Ureter (tissue), 1 donor: ENCODE measurements at places on chromosomes 11 and 22.
A peak's percentile ranks its signal among the peaks of the same experiment; 100 is the strongest.

DNA sequence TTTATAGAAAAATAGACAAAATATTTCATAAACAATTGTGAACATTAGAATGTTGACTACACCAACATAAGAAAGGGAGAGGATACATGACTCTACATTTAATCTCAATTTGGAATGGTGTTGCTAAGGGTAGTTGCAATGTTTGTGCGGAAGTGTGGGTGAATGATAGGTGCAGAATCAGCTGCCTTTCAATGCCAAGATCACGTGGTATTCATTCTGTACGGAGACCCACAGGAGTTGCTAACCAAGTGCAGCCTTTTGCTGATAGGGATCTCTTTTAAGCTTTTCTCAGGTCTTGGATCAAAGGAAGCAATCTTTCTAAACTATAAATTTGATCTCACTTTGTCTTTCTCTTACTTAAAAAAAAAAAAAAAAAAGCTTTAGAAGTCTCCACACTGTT, 29.8 kb upstream of the CTSC start:
- no peak for DNase-seq

- no peak for DNase-seq
These were observed 1.1 kb downstream of the FEN1 start for GRCh38 chr11:61793829-61794204.

DNA sequence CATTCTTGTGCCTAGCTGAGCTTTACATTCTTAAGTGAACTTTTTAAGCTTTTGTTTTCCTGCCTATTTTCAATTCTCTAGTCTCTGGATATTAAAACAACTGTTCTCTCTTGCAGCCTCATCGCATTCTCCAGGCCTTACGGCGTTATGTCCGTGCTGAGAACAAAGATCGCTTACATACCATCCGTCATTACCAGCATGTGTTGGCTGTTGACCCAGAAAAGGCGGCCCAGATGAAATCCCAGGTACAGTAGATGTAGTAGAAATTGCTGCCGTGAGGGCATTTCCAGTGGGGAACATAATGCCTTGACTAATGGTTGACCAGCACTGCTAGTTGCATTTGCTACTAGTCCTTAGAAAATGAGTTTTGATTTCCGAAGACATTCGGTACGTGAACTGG, 29.7 kb upstream of the ST14 start:
- DNase-seq = no peak

DNA sequence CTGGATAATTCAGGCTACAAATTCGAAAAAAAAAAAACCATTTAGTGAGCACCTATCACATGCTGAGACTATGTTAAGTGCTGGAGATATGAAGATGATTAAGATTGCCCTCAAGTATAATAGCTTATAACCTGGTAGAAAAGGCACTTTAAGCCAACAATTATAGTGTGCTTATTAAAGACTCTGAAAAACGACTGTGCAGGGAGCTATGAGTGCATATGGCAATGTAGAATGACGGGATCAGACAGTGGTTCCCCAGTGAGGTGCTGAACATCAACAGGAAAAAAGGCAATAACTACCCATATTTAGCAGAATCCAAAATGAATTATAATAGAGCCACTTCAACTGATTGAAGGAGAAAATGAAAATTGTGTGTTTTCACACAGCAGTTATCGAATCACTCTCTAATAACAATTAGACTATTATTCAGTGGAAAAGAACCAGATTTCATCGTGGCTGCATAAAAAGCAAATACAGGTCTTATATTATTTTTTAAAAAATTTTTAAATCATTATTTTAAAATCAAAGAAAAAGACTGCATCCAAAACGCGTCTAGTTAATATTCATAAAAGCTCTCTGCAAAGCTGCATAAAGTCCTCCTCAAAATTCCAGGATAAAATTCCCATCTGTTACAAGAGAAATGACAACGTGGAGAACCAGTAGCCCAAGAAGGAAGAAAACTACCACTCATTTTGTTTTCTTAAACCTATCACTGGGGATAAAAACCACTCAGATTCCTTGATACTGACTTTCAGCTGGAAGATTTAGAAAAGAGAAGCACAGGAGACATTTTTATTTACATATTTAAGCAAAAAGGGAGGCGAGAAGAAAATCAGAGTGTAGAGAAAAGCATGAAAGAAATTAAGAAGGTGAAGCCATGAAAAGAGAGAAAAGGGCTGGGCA, 1.1 kb downstream of the MTMR2 start:
- DNase-seq = no peak

DNA sequence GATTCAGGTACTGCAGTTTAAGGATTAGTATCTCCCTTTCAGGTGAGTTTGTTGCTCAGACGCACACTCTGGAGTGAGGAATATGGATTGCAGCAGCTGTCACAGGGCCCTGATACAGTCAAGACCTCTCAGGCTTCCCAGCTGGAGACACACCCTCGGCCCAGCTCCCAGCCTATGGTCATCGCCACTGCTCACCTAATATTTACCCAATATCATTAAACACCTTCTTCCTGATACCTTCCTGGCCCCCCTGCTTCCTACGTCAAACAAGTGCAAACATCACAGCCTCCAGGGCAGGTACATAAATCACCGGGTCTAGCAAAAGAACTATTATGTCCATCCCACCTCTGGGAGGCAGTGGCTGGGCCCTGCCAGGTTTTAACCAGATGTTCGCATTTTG, 213.3 kb downstream of the MN1 start:
- no peak for DNase-seq

- DNase-seq = no peak
These were observed 194.6 kb downstream of the DDX10 start for GRCh38 chr11:108859510-108859909.

DNA sequence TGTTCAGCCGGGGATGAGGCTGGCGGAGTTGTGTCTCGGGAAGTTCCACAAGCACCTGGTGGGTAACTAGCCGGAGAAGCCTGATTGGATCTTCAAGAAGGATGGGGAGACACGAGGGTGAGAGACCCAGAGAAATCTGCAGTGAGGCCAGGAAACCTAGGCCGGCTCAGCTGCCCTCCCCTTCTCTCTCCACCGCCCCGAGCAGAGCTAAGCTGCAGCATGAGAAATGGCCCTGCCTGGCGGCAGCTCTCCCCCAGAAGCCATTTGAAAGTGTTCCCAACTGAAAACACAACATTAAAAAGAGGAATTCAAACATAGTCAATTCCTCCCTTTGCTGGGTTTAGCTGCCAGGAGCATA, 77.8 kb upstream of the SHISAL1 start:
- DNase-seq = no peak

- DNase-seq = no peak
These were observed 1.6 kb downstream of the TSSC4 start for GRCh38 chr11:2402106-2402505.

GRCh38 chr11:7098235-7098832, 9.5 kb downstream of the RBMXL2 start:
- no peak for DNase-seq

GRCh38 chr11:8720868-8721608, 38.4 kb downstream of the RPL27A start:
- peak; percentile 83 for DNase-seq

GRCh38 chr22:43666457-43666856, 145.6 kb downstream of the EFCAB6 start:
- DNase-seq = no peak

- DNase-seq = no peak
These were observed 847.4 kb downstream of the NTM start for GRCh38 chr11:132217856-132218255.

- no peak for DNase-seq
These were observed 7.0 kb downstream of the MMP10 start for GRCh38 chr11:102773386-102773785.

- peak; percentile 29 for DNase-seq
These were observed 57.0 kb downstream of the SMIM38 start for GRCh38 chr11:69212798-69213110.

GRCh38 chr11:106818443-106818842, 199.8 kb downstream of the GUCY1A2 start:
- no peak for DNase-seq

GRCh38 chr11:123062892-123063825, 1.2 kb upstream of the HSPA8 start:
- DNase-seq = peak; percentile 53

DNA sequence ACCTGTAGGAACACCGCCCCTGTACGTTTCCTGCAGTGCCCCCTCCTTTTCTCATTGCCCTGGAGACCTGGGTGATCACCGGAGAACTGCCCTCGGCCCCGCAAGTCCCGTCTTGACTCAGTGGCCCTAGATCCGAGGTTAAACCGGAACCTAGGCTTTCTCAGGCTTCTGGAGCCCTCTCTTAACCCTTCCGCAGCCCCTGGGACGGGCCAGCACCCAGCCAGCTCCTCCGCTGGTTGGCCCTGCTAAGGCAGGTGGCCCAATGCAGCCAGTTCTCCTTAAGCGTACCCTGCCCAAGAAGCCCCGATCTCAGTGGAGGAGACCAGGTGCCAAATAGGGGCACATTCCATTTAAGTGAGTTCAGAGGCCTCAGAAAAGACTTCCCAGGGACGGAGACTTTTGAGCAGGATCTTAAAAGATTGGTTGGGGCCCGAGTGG, 776 bp downstream of the NLRX1 start:
- peak; percentile 60 for DNase-seq

DNA sequence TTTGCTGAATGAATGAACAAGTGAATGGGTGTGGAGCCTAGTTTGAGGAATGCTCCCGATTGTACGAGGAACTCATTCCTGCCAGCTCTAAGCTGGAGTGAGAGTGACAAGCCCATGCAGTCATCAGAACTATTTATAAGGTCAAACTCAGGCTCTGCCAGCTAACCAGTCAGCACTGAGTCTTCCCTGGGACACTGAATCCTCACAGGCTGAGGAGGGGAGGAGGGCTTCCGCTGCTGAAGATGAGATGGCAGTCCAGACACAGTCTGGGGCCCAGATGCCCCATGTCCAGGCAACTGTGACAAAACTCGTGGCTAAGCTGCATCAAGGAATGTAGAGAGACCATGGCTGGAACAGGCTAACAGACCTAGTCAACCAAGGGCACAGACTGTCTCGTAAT, 4.0 kb downstream of the LRP4 start:
- no peak for DNase-seq

DNA sequence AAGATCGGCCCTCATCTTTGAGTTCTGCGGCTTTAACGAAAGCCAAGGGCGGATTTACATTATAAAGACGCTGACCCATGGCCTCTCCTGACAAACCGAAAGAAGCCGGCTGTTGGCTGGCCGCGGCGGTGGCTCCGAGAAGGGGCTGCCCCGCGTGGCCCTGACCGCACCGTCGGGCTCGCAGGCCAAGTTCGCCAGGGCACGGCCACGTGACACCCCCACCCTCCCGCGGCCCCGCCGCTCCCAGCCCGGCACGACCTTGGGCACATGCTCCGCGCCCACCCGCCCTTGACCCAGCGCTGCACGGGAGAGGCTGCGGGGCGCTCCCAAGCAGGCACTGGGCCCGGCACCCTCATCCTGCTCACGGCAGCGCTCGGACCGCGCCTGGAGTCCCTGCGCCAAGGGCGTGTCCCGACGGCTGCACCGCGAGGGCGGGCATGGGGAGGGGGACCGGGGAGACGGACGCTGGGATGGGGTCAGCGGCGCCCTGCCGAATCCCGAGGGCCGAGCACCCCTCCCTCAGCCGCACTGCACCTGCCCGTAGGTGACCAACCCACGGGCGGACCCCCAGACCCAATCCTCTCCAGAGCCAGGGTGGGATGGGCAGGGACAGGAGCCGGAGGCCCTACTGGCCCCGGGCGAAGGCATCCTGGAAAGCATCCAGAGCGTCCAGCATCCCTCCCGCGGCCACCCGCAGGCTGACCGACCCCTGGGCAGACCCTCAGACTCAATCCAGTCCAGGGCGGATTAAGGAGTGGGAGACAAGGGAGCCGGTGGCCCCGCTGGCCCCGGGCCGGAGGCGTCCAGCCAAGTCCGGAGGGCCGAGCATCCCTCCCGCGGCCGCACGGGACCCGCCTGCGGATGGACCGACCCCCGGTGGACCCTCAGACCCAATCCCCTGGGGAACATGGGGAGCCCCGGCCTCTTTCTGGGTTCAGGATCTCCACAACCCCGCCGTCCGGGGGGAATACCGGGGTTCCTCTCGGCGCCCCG, 759 bp downstream of the CPT1A start:
- peak; percentile 59 for DNase-seq

DNA sequence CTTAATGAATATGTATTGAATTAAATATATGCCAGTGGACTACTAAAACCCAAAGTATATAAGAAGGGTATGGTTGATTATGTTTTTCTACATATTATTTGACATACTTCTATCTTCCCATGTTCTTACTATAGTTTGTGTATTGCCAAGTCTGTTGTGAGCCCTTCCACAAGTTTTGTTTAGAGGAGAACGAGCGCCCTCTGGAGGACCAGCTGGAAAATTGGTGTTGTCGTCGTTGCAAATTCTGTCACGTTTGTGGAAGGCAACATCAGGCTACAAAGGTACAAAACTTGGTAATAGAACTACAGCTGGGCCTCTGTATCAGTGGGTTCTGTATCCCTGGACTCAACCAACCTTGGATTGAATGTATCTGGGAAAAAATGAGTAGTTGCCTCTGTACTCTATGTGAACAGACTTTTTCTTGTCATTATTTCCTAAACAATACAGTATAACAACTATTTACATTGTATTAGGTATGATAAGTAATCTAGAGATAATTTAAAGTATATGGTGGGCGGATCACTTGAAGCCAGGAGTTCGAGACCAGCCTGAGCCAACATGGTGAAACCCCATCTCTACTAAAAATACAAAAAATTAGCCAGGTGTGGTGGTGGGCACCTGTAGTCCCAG, 38.7 kb upstream of the TTC36 start:
- peak; percentile 73 for DNase-seq

DNA sequence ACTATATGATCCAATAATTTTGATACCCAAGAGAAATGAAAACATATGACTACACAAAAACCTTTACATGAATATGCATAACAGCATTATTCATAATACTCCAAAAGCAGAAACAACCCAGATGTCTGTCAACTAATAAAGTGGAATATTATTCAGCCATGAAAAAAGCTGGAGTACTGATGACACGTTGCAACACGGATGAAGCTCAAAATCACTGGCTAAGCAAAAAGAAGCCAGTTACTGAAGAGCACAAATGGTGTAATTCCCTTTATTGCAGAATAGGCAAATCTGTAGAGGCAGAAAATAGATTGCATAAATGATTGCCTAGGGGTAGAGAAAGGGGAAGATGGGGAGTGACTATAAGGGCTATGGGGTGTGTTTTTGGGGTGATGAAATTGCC, 117.6 kb upstream of the FGF3 start:
- DNase-seq = no peak

DNA sequence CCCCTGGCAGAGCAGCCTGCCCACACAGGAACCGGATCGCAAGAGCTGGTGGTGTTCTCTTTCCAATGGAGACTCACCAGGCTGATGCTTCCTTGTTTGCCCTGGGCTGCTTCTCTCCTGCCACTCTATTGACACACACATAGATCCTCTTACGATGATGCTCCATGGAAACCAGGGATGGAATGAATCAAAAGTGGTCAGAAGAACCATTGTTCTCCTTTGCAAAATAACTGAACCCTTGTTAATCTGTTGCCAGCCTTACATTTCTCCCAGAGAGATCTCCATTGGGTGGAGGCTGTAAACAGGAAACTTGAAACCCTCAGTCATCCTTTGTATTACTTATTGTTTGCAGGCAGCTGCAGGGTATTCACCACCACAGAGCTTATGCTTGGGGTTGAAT, 24.6 kb upstream of the LDLRAD3 start:
- DNase-seq = no peak
